ENCODE measurements at places on chromosomes 12 and 14.

GRCh38 chr14:55297611-55298499, 26.6 kb downstream of the FBXO34 start:
- peak overlapping the region; percentile 43 for H3K27ac ChIP-seq
- peak overlapping the region; percentile 37 for H3K4me3 ChIP-seq
- peaks cover 4% of the 10 kb centered on the region for H3K4me1 ChIP-seq
- H3K27me3 ChIP-seq: no peaks in the 10 kb centered on the region

DNA sequence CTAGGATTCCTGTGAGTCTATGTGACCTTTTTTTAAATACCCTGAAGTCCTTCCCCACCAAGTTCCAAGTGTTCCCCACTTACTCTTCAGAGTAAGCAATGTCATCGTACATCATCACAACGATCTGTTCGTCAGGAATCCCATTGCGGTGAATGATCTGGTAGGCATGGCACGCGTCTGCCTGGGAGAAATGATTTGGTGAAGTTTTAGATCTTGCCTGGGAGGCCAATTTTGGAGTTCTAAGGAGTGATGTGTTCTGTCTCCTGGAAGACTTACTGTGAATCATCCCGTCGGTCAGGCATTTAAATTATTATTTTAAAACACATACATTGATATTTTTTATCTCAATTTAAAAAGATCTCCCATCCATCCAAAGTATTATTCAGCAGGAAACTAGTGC, 29.8 kb downstream of the LGMN start:
- H3K27me3 ChIP-seq: no peaks in the 10 kb centered on the region
- no peaks in the 10 kb centered on the region for H3K36me3 ChIP-seq
- no peak overlapping the region for H3K27ac ChIP-seq
- no peak overlapping the region for H3K4me3 ChIP-seq
- no peak for DNase-seq

DNA sequence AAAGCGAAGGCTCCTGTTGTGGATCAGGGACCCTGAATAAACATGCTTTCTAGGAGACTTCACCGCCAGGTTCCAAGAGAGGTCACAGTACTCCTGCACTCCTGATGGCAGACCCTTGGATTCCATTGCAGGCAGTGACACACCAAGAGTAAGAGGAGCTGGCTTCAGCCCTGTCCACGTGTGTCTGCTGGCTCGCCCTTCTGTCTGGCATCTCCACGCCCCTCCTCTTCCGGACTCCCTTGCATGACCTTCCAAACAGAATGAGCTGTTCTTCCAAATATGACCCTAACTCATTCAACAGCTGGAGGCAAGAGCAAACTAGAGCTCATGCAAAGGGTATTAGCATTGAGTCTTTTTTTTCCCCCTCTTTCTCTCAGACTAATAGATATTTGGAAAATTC, 233.0 kb upstream of the PLEKHG7 start:
- H3K27me3 ChIP-seq: no peaks in the 10 kb centered on the region
- DNase-seq: no peak
- H3K27ac ChIP-seq: no peak overlapping the region
- H3K4me1 ChIP-seq: no peaks in the 10 kb centered on the region
- no peak overlapping the region for H3K4me3 ChIP-seq
- no peaks in the 10 kb centered on the region for H3K36me3 ChIP-seq

GRCh38 chr14:40713387-40713786, 893.3 kb upstream of the LRFN5 start:
- no peaks in the 10 kb centered on the region for H3K27me3 ChIP-seq
- no peak overlapping the region for H3K27ac ChIP-seq
- H3K36me3 ChIP-seq: no peaks in the 10 kb centered on the region
- H3K4me3 ChIP-seq: no peak overlapping the region

- H3K27ac ChIP-seq: no peak overlapping the region
- H3K4me3 ChIP-seq: no peak overlapping the region
- DNase-seq: no peak
- no peaks in the 10 kb centered on the region for H3K36me3 ChIP-seq
- H3K4me1 ChIP-seq: no peaks in the 10 kb centered on the region
- no peaks in the 10 kb centered on the region for H3K27me3 ChIP-seq
Measured at GRCh38 chr12:12099102-12099501, 28.4 kb downstream of the BCL2L14 start.

DNA sequence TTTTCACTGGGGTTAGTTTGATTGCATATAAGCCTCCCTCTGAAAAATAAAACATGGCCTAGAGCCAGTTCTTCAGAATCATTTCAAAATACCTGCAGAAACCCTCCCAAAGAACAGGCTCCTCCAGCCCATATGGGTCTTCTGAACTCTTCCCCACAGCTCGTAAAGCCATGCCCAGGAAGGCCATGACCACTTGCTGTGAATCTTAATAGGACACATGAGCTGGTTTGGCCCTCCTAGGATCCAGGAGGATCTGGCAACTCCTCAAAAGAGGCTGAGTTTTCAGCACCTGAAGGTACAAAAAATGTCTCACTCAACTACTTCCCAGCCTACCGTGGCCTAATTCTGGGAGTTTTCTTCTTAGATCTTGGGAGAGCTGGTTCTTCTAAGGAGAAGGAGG, 2.4 kb downstream of the MYBPC1 start:
- H3K4me1 ChIP-seq: no peaks in the 10 kb centered on the region
- H3K27ac ChIP-seq: no peak overlapping the region
- no peak overlapping the region for H3K4me3 ChIP-seq
- no peak for DNase-seq

GRCh38 chr12:85484387-85484786, 204.4 kb downstream of the ALX1 start:
- DNase-seq: no peak
- no peak overlapping the region for H3K27ac ChIP-seq
- no peaks in the 10 kb centered on the region for H3K27me3 ChIP-seq
- H3K36me3 ChIP-seq: no peaks in the 10 kb centered on the region
- no peaks in the 10 kb centered on the region for H3K4me1 ChIP-seq

GRCh38 chr12:88644946-88645702, 64.9 kb upstream of the KITLG start:
- H3K27me3 ChIP-seq: no peaks in the 10 kb centered on the region
- no peak for DNase-seq
- H3K36me3 ChIP-seq: no peaks in the 10 kb centered on the region
- no peak overlapping the region for H3K4me3 ChIP-seq
- no peaks in the 10 kb centered on the region for H3K4me1 ChIP-seq

GRCh38 chr12:107233551-107233950, 140.2 kb upstream of the CRY1 start:
- H3K27ac ChIP-seq: no peak overlapping the region
- H3K36me3 ChIP-seq: no peaks in the 10 kb centered on the region
- no peaks in the 10 kb centered on the region for H3K27me3 ChIP-seq
- H3K4me1 ChIP-seq: no peaks in the 10 kb centered on the region
- DNase-seq: no peak

- DNase-seq: no peak
- no peaks in the 10 kb centered on the region for H3K27me3 ChIP-seq
- no peak overlapping the region for H3K4me3 ChIP-seq
- no peak overlapping the region for H3K27ac ChIP-seq
Measured at GRCh38 chr12:75294336-75294735, 35.8 kb downstream of the CAPS2 start.

- no peaks in the 10 kb centered on the region for H3K4me1 ChIP-seq
- DNase-seq: no peak
- no peak overlapping the region for H3K4me3 ChIP-seq
Measured at GRCh38 chr14:64723691-64724577, 19.7 kb downstream of the PLEKHG3 start.

- no peaks in the 10 kb centered on the region for H3K4me1 ChIP-seq
- no peak overlapping the region for H3K27ac ChIP-seq
- no peak for DNase-seq
- no peak overlapping the region for H3K4me3 ChIP-seq
- H3K36me3 ChIP-seq: no peaks in the 10 kb centered on the region
- H3K27me3 ChIP-seq: no peaks in the 10 kb centered on the region
Measured at GRCh38 chr14:91258011-91258618, 13.6 kb upstream of the GPR68 start.

DNA sequence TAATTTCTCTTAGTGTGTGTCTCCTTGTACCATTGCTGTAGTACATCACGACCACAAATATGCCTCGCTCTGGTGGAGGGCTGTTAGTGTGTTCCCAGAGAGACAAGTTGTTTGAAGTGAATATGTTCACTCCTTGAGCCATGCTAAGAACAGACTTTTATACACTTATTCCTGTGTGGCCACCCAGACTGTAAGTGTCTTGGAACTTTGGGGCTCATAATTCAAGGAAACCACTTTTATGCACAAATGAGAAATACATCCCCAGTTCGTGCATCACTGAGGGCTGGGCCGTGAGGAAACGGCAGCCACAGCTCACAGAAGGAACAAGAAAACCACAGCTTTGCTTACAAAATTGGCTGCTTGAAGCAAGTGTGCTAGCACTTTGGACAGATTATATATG, 362.2 kb upstream of the DDHD1 start:
- no peak overlapping the region for H3K4me3 ChIP-seq
- H3K27ac ChIP-seq: no peak overlapping the region
- no peak for DNase-seq

- no peaks in the 10 kb centered on the region for H3K36me3 ChIP-seq
- no peak for DNase-seq
- no peaks in the 10 kb centered on the region for H3K4me1 ChIP-seq
- H3K27ac ChIP-seq: no peak overlapping the region
Measured at GRCh38 chr12:58296863-58297262, 355.5 kb downstream of the ATP23 start.

DNA sequence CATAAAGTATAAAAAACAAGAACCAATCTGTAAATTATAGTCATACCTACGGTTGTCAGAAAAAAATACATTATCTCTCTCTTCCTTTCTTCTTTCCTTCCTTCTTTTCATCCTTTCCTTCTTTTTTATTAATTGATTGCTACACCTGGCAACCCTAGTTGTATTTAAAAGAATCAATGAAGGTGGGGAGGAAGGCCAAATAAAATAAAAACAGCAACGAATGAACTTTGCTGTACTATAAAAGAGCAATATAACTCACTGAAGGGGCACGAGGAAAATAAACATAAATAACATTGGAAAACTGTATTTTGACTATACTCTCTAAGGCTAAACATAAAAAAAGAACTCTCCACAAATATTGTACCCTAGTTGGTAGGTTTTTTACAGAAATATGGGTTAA, 898.2 kb upstream of the USP15 start:
- H3K4me1 ChIP-seq: no peaks in the 10 kb centered on the region
- H3K27me3 ChIP-seq: no peaks in the 10 kb centered on the region
- no peak for DNase-seq
- no peak overlapping the region for H3K4me3 ChIP-seq
- peaks cover 5% of the 10 kb centered on the region for H3K36me3 ChIP-seq
- no peak overlapping the region for H3K27ac ChIP-seq

- H3K4me1 ChIP-seq: no peaks in the 10 kb centered on the region
- no peak overlapping the region for H3K27ac ChIP-seq
- DNase-seq: no peak
- no peaks in the 10 kb centered on the region for H3K36me3 ChIP-seq
- no peak overlapping the region for H3K4me3 ChIP-seq
Measured at GRCh38 chr12:131152587-131152986, 198.9 kb downstream of the ADGRD1 start.

- peak overlapping the region; percentile 92 for H3K27ac ChIP-seq
- no peaks in the 10 kb centered on the region for H3K36me3 ChIP-seq
- peak overlapping the region; percentile 50 for H3K4me3 ChIP-seq
Measured at GRCh38 chr12:1606021-1606622, 11.7 kb upstream of the FBXL14 start.

GRCh38 chr14:96905825-96906224, 108.6 kb downstream of the VRK1 start:
- no peak overlapping the region for H3K27ac ChIP-seq
- H3K4me1 ChIP-seq: no peaks in the 10 kb centered on the region
- no peaks in the 10 kb centered on the region for H3K36me3 ChIP-seq

DNA sequence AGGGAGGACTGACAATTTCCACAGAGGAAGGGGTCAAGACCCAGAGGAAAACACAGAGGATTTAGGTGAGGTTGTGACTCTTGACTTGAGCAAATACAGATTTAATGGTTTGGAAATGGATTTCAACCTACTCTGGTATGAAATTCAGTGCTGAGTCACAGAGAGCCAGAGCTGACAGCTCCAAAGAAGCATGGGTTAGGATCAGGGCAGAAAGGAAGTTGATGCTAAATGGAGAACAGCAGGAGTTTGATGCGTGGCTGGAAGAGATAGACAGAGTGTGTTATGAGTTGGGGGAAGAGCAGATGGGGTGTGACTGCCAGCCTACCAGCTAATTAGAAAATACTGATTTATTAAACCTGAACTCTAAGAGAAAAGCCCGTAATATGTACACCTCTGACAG, 272.6 kb downstream of the FOXG1 start:
- no peaks in the 10 kb centered on the region for H3K27me3 ChIP-seq
- DNase-seq: no peak
- no peak overlapping the region for H3K27ac ChIP-seq
- no peak overlapping the region for H3K4me3 ChIP-seq

- H3K27ac ChIP-seq: no peak overlapping the region
- no peak overlapping the region for H3K4me3 ChIP-seq
- no peaks in the 10 kb centered on the region for H3K27me3 ChIP-seq
- H3K4me1 ChIP-seq: no peaks in the 10 kb centered on the region
- H3K36me3 ChIP-seq: no peaks in the 10 kb centered on the region
Measured at GRCh38 chr14:88934351-88934806, 109.9 kb downstream of the TTC8 start.

- H3K27me3 ChIP-seq: no peaks in the 10 kb centered on the region
- H3K27ac ChIP-seq: no peak overlapping the region
- peak overlapping the region; percentile 30 for H3K4me3 ChIP-seq
- H3K4me1 ChIP-seq: no peaks in the 10 kb centered on the region
- no peaks in the 10 kb centered on the region for H3K36me3 ChIP-seq
- DNase-seq: no peak
Measured at GRCh38 chr14:80959496-80959895, 4.1 kb downstream of the TSHR start.

GRCh38 chr12:130008241-130008640, 104.4 kb upstream of the TMEM132D start:
- no peaks in the 10 kb centered on the region for H3K4me1 ChIP-seq
- no peaks in the 10 kb centered on the region for H3K36me3 ChIP-seq
- H3K27ac ChIP-seq: no peak overlapping the region
- H3K27me3 ChIP-seq: no peaks in the 10 kb centered on the region
- DNase-seq: no peak
- H3K4me3 ChIP-seq: no peak overlapping the region

DNA sequence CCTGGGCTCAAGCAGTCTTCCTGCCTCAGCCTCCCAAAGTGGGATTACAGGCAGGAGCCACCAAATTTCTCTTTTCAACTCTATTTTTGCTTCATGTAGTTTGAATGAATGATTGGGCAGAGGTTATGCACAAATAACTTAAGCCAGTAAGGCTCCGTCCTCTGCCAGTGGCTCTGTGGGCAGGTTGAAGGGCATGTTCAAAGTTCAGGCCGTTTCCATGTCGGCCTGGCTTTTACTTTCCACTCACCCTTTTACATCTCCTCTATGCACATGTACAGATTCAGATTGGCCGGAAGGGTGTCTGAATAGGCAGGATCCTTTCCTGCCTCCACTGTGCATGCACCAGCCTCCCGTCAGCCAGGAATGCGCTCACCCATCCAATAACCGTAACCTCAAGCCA, 132.3 kb downstream of the EML1 start:
- H3K27ac ChIP-seq: no peak overlapping the region
- H3K4me1 ChIP-seq: no peaks in the 10 kb centered on the region
- no peak for DNase-seq
- H3K4me3 ChIP-seq: no peak overlapping the region

GRCh38 chr14:101893759-101894158, 70.6 kb upstream of the DYNC1H1 start:
- H3K27me3 ChIP-seq: no peaks in the 10 kb centered on the region
- no peak for DNase-seq

Data from breast epithelium (tissue), 4 donors.